ENCODE measurements at places on chromosomes 5 and 9.
A peak's percentile ranks its signal among the peaks of the same experiment; 100 is the strongest.

- DNase-seq, result no peak
Measured at GRCh38 chr5:112649882-112650281, 87.8 kb upstream of the APC start.

- DNase-seq, result no peak
Measured at GRCh38 chr9:95104980-95105379, 212.5 kb downstream of the FANCC start.

GRCh38 chr5:151825445-151825844 is 53.7 kb downstream of the G3BP1 start:
- peak; percentile 59 for DNase-seq

- no peak for DNase-seq
Measured at GRCh38 chr5:9233035-9233434, 312.8 kb downstream of the SEMA5A start.

GRCh38 chr5:159797261-159797970 is 118.9 kb upstream of the ADRA1B start:
- DNase-seq, result no peak

DNA sequence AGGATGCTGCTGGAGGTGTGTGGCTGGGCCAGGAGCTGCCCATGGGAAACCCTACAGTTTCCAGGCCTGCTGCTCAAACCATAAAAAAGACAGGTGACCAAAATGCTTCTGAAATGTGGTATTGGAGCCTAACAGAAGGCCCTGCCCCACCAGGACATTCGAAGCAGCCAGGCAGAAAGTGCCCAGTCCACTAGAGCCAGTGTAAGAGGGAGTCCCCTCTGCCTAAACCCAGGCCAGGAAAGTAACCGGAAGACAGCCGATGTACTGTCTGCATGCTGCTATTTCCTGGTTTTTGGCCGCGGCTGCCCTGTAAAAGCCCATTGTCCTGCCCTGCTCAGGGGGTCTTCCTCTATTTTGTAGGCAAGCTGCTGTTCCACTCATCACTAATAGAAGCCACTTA is 150.7 kb upstream of the IRX2 start:
- DNase-seq, result no peak

DNA sequence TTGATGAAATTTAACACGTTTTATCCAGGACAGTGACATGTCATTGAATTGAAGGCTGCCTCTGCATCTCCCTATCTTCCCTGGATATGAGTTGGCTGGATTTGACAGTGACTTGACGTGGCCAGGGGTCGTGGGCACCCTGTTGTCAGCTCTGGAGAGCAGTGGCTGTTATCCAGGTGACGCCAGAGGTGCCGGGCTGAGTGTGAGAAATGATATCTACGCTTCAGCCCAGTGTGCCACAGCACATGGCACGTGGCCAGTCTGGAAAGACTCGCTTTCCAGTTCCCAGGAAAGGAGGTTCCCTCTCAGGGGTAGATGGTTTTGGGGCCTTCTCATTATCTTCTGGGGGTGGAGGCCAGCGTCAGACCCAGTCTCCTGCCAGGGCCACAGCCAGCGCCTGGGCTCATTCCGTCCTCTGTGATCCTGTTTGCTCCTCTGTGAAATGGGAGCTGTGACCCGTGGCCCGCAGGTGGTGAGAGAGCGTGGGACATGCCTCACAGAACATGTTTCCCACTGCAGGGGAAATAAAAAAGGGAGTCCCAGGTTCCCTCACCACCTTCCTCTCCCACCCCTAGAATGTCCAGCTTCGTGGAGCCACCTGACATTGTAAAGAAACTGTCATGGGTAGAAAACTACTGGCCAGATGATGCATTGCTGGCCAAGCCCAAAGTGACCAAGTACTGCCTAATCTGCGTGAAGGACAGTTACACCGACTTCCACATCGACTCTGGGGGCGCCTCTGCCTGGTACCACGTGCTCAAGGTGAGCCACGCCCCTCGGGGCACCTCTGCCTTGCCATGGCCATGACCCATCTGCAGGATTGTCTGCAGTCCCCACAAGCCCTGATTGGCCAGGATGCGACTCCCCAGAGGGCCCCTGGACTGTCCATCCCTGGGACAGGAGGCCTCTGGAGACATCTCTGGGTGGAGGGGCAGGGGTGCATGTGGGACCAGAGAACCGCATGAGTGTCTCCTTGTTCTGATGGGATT is 76.5 kb downstream of the PHF2 start:
- DNase-seq, result no peak

DNA sequence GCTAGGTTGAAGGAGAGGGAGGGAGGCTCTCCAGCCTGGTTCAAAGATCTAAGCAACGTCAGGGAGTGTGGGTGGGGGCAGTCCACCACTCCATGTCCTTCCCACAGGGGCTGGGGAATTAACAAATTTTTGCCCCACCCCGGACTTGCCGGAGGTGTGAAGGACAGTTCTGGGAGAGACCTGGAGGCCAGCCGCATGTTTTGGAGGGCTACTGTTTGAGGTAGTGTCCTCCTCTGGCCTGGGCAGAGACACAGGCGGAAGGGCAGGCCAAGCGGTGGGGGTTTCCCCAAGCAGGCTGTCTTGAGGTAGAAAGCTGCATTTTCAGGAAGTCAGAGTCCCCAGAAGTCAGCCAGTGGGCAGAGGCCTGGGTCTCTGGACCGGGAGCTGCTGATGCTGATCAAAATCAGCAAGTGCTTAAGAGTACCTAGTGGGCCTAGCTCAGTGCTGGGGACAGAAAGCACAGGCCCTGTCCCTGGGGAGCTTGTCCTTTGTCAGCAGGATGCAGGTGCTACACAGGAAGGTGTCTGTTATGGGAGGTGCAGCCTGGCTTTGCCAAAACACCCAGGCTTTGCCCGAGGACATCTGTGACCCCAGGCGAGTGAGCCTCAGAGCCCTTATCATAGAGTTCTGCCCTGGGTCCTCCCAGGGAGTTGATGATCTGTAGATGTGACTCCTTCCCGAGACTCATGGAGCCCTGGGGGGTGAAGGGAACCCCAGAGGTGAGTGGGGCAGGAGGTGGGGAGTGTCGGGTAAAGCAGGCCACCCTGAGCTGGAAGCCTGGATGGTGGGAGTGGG is 18.5 kb downstream of the JADE2 start:
- peak; percentile 35 for DNase-seq

DNA sequence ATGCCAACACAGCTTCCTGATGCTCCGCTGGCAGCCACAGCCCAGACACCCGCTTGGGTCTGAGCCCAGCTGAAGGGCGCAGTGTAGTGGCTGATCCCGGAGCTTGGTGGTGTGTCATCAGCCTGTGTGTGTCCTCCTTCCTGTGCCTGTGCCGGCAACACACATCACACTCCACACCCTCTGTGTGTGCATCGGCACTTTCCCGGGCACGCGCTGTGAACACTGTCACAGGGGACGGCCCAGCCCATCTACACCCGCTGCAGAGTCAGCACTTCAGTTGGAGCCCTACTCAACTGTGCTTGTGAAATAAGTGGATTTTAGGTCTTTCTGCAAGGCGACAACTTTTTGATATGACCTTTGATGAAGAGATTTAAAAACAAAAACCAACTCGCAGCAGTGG is 189.4 kb downstream of the IRX2 start:
- no peak for DNase-seq

DNA sequence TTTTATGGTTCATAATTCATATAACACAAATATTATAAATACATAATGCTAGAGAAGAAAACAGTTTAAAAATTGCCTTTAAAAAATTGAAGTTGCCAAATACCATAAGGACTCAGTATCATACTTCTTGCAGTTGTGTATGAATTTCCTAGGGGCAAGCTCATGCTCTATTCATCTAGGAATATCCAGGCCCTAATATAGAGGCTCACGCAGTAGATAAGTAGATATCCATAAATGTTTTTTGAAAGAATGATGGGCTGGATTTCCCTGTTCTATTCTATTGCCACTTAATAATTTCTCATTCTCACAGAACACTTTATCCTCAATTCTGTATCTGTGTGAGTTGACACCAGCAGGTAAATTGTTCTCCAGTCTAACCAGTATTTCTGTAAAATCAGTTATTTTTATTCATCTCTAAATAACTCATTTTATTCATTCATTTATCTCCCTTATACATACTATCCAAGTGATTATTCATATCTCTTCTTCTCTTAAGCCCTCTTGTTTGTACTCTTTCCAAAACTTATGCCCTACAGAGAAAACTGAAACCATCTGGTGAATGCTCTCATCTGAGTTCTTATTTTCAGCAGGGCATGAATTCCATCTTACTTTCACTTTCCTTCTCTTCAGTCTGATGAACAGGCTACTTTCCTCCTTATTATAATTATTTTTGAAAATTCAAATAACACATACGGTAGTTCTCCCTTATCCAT is 97.1 kb downstream of the SLC44A1 start:
- DNase-seq, result peak; percentile 3

DNA sequence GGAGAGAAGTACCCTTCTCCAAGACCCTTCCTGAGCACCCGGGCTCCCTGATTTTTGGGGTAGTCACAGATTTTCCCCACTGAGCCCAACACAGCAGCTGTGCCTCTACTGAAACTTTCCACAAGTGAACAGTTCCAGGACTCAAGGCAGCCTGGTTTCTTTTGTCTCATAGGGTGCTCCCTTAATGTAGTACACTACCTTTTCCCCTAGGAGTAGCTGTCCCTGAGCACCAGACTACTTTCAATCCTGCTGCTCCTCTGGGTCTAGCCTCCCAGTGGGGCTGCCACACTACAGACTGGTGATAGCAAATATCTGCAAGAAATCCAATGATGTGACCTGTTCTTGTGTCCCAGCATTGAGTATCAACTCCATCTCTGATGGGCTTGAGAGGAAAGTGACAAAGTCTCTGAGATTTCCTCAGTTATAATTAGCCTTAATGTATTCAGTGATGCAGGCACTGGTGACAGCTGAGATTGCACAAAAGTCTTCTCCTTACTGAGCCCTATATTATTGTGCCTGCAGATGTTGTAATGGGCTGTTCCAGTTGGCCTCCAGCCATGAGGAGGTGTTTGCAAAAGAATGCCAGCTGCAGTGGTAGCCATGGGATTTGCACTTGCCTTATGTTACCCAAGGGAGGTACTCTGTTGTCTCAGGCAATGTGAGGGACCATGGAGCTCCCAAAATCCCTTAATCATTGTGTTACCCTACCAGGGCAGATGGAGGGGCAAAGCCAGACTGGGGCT is 1802.5 kb downstream of the EFNA5 start:
- DNase-seq, result no peak

GRCh38 chr9:18208166-18209059 is 265.5 kb upstream of the ADAMTSL1 start:
- peak; percentile 38 for DNase-seq

- no peak for DNase-seq
Measured at GRCh38 chr9:98540476-98540875, 168.3 kb downstream of the GABBR2 start.

DNA sequence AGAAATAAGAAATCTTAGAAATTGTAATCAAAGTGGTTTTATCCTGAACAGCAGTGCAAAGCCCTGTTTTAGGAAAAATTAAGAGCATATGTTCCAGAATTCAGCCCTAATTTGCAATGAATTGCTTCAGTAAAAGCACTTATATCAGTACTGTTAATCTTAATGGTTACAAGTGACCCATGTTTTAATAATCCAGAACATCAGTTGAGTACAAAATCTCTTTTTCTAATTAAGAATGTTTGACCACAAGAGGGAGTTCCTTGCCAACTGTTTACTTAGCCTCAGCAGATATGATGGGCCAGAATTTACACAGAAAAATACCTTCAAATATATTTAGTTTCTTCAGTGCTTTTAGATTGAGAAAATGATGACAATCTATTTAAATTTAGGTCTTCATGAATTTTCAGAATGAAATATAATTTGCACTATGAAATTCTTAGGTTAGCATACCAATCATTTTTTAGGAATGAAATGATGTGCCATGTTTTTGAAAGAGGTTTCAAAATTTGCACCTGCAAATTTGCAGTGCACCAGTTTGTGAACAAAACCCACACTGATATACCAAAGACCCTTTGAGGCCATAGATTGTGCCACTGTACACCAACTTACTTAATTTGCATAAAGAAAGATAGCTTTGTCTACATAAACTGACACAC is 926.3 kb upstream of the ARRDC3 start:
- DNase-seq, result peak; percentile 51

GRCh38 chr5:169554251-169554650 is 29.3 kb upstream of the SPDL1 start:
- DNase-seq, result no peak

- no peak for DNase-seq
Measured at GRCh38 chr9:135712613-135713295, 10.8 kb downstream of the KCNT1 start.

- DNase-seq, result no peak
Measured at GRCh38 chr9:133545494-133546286, 11.2 kb downstream of the ADAMTSL2 start.

GRCh38 chr5:173547579-173547978 is 68.9 kb downstream of the BOD1 start:
- DNase-seq, result no peak

DNA sequence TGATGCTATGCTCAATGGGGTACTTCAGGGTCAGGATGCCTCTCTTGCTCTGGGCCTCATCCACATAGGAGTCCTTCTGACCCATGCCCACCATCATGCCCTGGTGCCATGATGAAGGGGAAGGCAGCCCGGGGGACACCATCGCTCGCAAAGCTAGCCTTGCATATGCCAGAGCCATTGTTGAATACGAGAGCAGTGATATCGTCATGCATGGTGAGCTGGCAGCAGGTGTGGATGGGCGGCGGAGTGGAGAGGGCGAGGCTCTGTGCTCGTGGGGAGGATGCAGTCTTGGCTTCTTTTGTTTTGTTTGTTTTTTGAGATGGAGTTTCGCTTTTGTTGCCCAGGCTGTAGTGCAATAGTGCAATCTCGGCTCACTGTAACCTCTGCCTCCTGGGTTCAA is 17.2 kb upstream of the SPZ1 start:
- DNase-seq, result no peak

GRCh38 chr5:76457674-76458485 is 54.8 kb downstream of the IQGAP2 start:
- DNase-seq, result no peak

GRCh38 chr5:29949301-29949872 is 1244.1 kb upstream of the CDH6 start:
- DNase-seq, result no peak

- DNase-seq, result peak; percentile 61
Measured at GRCh38 chr5:173329491-173330337, 1.5 kb upstream of the STC2 start.

DNA sequence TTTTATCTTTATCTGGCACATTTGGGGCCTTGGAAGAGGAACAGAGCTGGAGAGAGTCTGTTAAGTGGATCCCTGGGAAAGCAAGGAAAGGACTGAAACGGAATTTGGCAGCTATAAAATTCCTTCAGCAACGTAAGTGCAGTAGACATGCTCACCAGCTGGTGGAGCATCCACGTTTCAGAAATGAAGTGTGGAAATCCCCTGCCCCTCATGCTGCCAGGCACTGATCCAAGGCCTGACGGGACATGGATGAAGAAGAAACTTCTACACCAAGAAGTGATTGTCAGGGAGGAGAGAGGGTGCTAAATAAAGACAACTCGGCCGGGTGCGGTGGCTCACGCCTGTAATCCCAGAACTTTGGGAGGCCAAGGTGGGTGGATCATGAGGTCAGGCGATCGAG is 209.3 kb downstream of the ROR2 start:
- DNase-seq, result no peak

DNA sequence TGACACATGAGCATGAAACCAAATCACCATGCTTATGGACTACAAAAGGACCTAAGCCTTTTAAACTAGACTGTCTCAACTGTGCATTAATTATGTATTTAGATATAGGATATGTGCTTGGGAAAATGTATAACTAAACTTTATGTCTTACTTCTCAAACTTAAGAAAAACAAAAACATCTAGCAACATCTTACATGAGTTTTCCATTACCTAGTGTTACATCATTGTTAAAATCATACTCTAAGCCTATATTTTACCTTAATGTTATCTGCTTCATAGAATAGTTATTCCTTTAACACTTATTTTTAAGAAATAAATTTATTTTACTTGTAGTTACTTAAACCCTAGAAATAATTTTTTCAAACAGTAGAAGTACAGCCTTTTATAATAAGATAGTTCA is 24.0 kb downstream of the NME5 start:
- no peak for DNase-seq

Data from Kasumi-1 (cell line).